Glutamatergic neuron (in vitro differentiated cells): ENCODE measurements at places on chromosomes 2 and 18.

- no peak for DNase-seq
Measured at GRCh38 chr2:58364098-58364497, 123.0 kb upstream of the FANCL start.

GRCh38 chr2:118294063-118294462, 205.8 kb downstream of the INSIG2 start:
- no peak for DNase-seq

DNA sequence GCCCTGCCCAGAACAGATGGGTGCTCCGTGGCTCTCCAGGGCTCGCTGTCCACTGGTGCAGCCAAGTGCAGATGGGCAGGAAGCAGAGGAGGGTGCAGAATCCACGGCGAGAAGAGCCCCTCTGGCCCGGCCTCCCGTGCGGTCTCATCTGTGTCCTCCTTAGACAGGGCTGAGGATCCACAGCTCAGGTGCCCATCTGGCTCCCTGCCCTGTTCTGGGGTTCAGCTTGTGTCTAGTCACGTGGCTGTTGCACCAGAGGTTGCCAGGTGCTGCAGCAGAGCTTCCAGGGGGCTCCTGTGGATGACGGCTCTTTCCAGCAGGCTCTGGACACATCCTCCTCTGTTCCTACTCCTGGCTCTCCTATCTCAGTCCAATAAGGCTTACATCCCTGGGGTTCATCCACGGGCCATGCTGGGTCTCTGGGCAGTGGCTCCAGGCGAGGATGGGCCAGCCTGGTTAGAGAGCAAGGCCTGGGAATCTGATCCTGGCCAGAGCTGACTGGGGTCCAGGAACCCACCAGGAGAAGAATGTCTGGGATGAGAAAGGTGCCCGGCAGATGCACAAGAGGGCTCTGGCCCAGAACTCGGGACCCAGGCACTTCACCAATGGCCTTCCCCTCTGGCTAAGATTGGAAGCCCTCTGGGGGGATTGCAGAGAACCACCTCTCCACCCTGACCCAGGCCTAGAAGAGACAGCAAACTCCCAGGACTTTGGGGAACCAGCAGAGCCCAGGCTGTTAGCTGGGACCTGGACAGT, 116.3 kb upstream of the ID2 start:
- no peak for DNase-seq

DNA sequence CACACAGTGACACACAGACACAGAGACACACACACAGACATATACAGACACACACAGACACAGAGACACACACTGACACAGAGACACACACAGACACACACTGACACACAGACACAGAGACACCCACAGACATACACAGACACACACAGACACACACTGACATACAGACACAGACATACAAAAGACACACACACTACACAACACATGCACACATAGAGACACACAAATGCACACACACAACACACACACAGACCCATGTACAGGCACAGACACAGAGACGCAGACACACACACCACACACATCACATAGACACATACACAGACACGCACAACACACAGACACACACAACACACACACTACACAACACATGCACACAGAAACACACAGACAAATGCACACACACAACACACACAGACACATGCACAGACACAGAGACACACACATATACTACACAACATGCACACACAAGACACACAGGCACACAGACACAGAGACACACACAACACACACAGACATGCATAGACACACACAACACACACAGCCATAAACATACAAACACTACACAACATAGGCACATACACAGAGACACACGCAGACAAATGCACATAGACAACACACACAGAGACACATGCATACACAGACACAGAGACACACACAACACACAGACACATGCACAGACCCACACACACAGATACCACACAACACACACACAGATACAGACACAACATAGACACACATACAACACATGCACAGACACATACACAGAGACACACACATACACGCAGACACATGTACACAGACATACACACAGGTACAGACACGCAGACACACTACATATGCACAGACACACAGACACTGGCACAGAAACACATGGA, 120.5 kb downstream of the BCL2 start:
- no peak for DNase-seq

DNA sequence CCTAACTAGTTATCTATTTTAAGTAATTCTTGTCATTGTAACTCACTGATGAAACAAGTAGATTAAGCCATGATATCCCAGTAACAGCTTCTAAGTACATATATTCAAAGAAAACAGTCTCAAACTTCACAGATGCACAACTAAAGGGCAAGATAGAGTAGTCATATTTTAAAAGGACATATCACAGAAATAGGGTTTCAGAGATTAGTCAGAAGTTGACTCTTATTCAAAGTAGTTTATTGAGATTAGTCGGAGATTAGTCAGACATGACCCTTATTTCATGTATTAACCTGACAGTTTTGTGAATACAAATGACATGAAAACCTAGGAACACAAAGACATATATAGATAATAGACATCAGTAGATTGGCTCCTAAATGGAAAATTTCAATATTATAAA, 15.9 kb upstream of the CHAC2 start:
- DNase-seq: no peak
